Right ventricle myocardium inferior (tissue), 1 donor: ENCODE measurements at places on chromosomes 7 and 10.

- DNase-seq: no peak
Observed at GRCh38 chr7:84720456-84721097, 466.3 kb downstream of the SEMA3D start.

GRCh38 chr7:70679661-70680060 lies 452.3 kb upstream of the GALNT17 start:
- no peak for DNase-seq

- no peak for DNase-seq
Observed at GRCh38 chr7:51318001-51318400, 1.4 kb upstream of the COBL start.

- no peak for DNase-seq
Observed at GRCh38 chr7:48085942-48086341, 3.1 kb upstream of the UPP1 start.
